ENCODE measurements at places on chromosomes 12 and 14.

DNA sequence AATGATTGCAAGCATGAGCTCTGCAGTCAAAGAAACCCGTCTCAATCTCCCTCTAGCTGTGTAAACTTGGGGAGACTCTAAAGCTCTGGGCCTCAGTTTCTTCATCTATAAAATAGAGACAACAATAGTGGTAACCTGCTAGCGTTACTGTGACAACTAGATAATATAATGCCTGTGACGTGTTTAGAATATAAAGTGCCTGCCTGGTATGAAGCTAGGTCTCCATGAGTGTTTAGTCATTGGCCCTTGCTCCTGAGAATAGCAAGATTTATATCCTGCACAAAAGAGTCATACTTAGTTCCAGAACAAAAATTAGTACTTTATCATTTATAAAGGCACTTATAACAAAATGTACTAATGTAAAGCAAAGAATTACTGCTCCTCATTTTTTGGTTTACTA, 8.8 kb upstream of the DCP1B start:
- DNase-seq = no peak

DNA sequence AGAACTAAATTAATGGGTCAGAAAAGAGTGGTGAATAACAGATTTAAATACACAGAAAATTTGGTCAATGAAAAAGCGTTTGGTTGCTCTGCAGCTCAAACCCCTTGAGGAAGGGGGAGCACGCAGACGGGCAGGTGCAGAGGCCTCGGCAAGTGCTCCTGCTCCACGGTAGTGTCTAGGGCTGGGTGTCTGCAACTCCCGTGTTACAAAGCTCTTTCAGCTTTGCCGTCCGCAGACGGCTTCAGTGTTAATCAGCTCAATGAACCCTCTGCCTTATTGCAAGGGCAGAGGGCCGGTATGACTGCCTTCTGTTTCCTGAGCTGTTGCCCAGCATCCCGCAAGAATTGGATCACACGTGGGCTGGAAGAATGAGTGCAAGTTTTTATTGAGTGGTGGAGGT, 125.7 kb upstream of the TRHDE start:
- no peak for DNase-seq

DNA sequence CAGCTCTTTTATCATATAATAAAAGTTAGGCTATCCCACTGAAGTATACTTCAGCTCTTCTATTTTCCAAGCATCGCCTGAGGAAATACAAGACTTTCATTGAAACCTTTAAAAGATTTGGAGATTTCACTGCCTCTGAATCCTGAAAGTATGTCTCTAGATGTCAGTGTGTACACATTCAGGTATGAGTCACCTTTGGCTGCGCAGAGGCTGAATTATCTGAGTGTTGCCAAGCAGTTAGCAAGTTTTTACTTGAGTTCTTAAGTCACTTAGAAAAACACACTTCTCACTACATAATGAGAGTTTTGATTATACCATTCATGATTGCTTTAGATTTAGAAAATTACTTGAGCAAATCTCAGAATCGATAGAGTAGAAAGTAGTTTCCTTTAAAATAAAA, 210.3 kb downstream of the TMTC2 start:
- no peak for DNase-seq

DNA sequence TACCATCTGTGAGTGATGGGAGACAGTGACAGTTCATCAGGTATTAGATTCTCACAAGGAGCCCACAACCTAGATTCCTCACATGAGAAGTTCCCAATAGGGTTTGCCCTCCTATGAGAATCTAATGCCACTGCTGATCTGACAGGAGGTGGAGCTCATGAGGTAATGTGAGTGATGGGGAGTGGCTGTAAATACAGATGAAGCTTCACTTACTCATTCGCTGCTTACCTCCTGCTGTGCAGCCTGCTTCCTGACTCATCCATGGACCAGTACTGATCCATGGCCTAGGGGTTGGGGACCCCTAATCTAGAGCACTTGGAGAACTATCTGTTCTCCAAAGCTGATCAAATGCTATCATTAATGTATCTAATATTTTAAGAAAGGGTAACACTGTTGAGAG, 17.7 kb downstream of the CLEC2D start:
- no peak for DNase-seq

- DNase-seq = no peak
These were observed 213.2 kb upstream of the NOS1 start for GRCh38 chr12:117574655-117575054.

Data from NCI-H1694 treated with DMSO at 0.1 percent for 48 hours (cell line).